ENCODE measurements at places on chromosomes 16 and 17.

DNA sequence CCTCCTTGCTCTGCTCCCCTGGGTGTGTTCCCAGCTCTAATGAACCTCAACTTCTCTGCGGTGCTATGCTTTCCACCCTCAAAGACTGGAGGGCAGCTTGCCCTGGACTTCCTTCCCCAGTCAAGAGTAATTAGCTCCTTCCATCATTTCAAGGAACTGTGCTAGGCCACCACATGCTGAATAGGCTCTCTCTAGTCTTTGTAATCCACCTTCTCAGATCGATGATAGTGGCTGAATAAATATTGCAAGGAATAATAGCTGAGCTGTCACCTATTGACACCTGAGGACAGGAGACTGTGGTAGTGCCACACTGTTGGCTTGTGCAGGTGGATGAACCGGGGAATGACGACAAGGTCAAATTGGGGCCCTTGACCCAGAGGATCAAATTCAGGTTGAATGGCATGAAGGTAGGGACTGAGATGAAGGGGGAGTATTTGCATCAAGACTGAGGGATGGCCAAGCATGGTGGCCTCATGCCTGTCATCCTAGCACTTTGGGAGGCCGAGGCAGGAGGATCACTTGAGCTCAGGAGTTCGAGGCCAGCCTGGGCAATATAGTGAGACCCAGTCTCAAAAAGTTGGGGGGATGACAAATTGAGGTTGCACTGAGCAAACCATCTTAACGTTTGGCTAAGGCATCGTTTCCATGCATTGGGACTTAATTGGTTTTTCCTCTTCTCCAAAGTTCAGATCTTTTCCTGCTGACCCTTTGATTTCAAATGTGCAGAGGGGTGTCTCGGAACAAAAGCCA is 18.8 kb upstream of the SLC5A11 start:
- DNase-seq = no peak

- DNase-seq = no peak
Observed at GRCh38 chr16:716200-716568, 1.3 kb downstream of the METRN start.

DNA sequence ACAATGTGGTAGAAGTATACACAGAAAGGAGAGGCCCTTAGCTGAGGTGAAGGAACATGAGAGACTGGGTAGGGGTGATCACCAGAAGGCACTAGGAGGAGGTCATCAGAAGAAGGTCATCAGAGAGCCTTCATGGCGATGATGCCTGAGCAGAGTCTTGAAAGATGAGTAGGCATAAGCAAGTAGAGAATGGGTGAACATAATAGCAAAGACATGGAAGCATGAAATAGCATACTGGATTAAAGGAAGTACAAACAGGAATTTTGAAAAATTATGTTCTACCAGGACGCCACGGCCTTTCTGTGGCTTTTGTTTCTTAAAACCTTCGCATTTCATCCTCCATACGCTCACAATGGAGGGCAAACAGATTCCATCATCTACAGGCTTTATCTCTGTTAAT is 2.9 kb downstream of the IKZF3 start:
- DNase-seq = no peak

GRCh38 chr16:58126451-58126961 is 2.7 kb downstream of the CFAP20 start:
- DNase-seq = no peak

Data from stimulated activated CD4-positive, alpha-beta T cell treated with anti-CD3 and anti-CD28 coated beads, Interleukin-2, amount 100 ng/mL, for 4 hours (primary cell).